AG09319 (cell line): ENCODE measurements at places on chromosomes 5 and 9.

DNA sequence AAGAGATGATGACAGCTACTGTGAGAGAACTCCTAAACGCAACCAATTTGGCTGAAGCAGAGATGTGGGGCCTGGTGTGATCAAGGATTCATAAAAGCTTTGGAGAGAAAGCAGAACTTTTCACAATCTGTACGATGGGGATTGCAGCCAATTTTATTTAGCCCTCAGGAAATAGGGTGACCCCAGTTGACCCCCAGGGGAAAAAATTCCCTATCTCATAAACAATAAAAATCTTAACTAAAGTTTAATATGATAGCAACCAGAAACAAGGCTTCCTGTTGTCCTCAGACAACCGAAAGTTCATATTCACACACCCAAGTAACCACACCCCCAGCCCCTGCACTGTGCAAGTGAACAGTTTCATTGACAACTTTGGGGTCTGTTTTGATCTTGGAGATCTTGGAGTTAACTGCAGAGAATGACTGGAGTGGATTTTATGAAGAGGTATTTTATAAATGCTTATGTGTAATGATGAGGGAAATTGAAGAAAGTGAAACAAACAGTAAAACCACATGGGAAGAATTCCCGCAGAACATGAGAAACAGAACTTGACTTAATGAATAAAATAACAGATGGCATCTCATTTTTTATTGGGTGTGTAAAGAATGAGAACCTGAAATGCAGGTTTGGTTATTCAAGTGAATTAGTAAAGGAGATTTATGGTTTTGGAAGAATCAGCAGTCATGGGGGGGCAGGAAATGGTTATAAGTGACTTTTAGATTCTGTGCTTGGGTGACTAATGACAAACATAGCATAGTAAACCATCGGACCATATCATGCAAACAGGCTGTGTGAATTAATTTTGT lies 94.5 kb downstream of the PDE4D start:
- no peak for DNase-seq

DNA sequence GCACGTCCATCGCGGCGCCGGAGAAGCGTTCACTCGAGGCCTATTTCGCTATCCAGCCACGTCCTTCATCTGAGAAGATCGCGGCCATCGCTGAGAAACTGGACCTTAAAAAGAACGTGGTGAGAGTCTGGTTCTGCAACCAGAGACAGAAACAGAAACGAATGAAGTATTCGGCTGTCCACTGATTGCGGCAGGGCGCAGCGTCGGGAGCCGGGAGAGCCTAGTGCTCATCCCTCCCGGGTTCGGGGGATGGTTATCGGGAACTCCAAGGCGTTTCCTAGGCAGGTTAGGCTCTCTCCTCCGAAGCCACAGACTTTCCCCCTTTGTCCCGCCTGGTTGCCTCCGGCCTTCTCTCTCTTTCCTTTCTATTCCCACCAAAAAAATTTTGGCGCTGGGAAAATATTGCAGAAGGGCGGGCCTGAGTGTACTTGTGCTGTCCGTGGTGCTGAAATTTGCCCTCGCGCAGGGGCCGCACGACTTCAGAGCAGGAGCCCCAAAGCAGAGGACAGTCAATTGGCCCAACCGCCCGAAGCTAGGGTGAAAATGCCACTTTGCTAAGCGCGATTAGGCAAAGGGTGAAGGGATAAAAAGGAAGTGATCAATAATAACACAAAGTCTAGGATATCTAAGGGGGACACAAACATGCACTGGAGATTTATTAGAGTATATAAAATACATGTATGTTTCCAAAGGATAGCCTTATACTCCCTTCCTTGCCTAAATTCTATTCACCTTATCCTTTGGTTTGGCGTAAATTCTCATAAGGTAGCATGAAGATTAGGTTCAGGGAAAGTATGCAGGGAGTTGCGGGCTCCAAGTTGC lies 1.8 kb downstream of the POU4F3 start:
- peak; percentile 18 for DNase-seq

GRCh38 chr5:138263581-138263980 lies 10.8 kb downstream of the GFRA3 start:
- DNase-seq = no peak

DNA sequence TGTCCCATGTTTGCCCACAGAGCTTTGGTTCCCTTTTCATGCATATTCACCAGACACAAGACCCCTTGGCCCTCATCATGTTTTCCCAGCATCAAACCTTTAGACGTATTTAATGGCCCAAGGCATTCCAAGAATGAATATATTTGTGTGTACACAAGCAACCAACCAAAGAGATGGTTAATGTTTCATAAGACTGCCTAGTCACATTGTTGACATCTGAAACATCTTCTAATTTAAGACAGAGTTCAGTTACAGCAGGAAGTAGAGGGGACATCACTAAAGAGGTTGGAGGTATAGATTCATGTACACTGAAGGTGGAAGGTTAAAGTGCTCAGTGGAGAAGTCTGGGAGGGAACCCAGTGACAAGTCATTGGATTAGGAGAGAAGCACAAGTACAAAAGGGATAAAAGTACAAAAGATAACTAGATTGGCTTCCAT lies 49.1 kb downstream of the SUSD1 start:
- DNase-seq = no peak

DNA sequence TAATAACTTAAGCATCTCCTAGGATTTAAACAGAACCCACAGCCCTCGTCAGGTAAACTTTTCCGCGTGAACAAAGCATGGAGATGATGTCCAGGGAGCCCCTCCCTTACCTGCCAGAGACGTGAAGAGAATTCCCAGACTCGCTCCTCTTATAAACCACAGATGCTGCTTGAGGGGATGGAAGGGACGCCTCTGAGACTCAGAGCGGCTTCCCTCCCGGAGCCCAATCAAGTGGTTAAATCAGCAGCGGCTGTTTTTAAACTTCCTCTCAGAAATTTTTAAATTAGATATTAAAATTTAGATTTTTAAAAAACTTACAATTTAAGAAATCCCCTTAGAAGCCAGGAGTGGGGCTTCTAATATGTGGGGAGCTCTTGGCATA lies 71.8 kb downstream of the RAPGEF1 start:
- DNase-seq = no peak

DNA sequence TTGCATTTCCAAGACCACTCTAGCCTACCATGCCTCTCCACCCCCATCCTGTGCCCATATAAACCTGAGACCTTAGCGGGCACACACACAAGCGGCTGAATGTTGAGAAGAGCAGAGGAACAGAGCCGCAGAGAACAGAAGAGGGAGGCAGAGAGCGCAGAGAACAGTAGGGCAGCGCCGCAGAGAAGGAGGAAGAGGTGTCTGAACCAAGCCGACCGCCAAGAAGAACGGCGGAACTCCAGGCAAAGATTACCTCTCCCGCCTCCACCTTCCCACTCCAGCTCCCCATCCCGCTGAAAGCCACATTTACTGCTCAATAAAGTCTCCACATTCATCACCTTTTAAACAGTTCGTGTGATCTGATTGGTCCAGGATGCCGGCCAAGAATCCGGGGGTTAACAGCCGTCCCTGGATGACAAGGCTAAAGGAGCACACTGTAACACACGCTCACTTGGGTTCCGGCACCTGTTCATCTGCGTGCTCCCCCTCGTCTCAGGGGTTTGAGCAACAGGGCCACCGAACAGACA lies 33.2 kb downstream of the GRIN3A start:
- DNase-seq = no peak

- no peak for DNase-seq
Observed at GRCh38 chr5:170388818-170389549, at the start of gene KCNMB1. Gene KCNMB1, minus strand, starts transcription at chr5:170389367. Its CDS starts 3,920 bp downstream, at chr5:170385447.

DNA sequence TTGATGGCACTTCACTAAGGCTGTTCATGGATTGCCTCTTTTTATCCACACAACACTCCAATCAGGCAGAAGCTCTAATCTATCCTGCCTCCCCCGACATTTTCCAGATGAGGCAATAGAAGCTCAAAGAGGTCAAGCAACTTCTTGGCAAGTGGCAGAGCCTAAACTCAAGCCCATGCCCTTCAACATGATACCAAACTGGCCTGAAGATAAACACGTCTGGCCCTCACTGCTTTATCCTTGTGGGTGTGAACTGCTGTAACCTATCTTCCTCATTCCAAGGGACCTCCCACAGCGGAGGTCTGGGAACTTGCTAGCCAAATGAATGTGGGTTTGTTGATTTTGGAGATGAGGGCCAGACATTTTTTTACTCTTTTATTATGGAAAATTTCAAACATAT lies 9.5 kb downstream of the SLC35A4 start:
- no peak for DNase-seq

DNA sequence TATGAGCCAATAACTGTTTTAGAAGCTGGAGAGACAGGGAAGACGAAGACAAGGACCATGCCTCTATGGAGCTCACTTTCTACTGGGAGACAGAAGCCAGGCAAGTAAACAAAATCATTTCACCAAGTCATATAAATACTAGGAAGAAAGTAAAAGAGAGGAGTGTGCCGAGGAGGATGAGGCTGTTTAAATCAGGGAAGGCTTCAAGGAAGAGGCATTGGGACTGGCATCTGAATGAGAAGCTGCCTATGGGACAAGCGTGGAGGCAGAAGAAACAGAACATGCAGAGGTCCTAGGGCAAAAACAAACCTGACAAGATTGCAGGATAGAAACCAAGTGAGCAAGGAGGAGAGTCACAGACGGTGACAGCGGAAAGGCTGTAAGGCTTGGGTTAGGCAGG lies 68.1 kb upstream of the CPLX2 start:
- no peak for DNase-seq

- DNase-seq = no peak
Observed at GRCh38 chr5:83256091-83256780, 178.9 kb downstream of the XRCC4 start.

- DNase-seq = no peak
Observed at GRCh38 chr5:115291397-115291796, 5.1 kb downstream of the CCDC112 start.

DNA sequence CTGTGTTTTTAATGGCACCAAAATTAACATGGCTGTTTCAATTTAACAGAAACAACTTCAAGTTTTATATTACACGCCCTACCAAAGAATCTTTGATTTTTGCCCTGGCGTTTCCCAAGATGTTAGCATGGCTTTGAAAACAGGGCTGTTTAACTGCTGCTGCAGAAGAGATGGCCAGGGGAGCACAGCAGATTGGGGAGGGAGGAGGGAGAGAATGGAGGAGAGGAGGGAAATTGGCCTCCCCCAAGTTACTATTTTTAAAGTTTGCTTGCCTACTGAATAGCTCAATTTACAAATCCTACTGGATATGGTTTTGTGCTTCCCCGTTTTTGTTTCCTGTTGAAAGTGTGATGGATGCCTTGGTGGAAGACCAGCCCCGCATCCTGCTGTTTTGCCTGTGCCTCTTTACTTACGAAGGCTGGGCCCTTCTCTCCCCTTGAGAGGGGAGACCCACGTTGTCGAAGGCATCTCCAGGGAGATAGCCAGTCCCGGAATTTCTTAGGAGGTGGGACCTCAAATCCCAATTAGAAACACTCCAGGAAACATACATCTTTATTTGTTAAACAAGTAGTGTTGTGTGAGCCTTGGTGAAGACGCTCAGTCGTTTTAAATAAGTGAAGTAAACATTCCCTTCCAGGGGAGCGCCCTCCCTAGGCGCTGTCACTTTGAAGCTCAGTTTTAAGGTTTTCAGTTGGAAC lies 98.6 kb downstream of the AOPEP start:
- no peak for DNase-seq

DNA sequence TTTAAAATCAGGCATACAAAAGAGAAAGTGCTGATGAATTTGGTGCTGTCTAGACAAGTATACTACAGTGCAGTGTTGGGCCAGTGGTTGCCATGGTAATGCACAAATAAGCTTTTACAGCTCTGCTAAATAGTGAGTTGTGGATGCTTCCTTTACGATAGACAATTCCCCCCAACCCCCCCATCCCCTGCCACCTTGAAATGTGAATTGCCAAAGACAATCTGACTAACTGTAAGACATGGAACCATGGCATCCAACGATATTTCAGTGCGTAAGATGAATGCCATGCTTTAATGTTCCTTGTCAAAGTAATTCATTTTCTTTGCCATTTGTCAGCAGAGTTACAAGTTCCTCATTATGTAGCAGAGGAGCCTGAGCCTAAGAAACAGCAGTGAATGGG lies 91.5 kb upstream of the NREP start:
- DNase-seq = no peak

- no peak for DNase-seq
Observed at GRCh38 chr5:98419825-98420224, 353.6 kb upstream of the RGMB start.

GRCh38 chr5:139395844-139396640 lies 1.1 kb upstream of the PROB1 start:
- no peak for DNase-seq

DNA sequence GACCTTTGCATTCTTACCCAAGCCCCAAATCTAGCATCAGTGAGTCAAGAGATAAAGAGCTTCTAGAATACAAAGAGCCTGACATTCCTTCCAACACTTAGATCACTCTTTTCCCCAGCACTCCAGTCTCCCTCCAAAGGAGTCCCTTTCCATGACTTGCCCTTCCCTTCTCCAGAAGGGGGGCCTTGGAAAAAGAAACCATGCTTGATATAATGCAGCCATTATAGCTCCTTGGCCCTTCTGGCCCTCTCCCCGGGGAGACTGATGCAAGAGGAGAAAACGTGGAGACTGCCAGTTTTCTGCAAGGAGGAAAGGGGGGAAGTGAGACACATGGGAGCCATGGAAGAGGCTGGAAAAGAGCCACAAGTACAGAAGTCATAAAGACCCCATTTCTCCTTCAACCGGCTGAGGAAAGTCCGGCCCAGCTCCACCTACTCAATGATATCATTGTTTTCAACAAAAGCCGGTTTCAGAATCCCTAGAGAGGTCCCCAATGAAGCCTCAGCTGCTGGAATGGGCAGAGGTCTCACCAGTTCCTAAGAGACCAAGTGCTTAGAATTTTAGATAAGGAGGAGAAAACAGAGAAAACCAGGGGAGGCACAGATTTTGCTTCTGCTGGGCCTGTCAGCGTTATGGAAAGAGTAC lies 29.0 kb downstream of the ADAM19 start:
- no peak for DNase-seq

- no peak for DNase-seq
Observed at GRCh38 chr5:149791881-149792280, 61.8 kb downstream of the PPARGC1B start.

DNA sequence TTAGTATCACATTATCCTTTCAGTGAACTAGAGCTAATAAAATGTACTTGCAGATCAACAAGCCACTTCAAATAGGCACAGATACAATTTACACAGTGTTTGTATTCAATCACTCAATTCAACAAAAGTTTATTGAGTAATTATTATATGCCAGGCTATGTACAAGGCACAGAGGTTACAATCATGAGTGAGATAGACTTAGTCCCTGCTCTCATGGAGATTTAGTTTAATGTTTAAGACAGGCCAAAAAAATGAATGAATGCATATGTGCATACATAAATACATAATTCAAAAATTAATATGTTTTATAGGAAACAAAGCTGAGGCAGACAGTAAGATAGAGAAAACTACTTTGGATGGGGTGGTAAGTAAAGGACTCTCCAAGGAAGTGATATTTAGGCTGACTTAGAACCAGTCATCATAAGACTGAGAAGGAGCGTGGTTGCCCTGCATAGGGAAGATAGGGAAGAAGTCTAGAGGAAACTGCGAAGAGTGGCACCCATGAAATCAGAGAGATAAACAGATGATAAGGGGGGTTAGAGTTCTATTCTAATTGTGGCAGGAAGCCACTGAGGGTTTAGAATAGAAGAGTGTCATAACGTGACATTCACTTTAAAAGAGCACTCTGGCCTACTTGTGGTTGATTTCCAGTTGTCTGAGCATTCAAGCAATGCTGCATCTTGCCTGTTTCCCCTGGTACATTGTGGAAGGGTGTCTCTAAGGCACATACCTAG lies 49.7 kb upstream of the GRAMD2B start:
- no peak for DNase-seq
